ENCODE measurements at places on chromosomes 7 and 10.

- DNase-seq = no peak
These were observed 89.7 kb upstream of the RET start for GRCh38 chr10:42987121-42987541.

DNA sequence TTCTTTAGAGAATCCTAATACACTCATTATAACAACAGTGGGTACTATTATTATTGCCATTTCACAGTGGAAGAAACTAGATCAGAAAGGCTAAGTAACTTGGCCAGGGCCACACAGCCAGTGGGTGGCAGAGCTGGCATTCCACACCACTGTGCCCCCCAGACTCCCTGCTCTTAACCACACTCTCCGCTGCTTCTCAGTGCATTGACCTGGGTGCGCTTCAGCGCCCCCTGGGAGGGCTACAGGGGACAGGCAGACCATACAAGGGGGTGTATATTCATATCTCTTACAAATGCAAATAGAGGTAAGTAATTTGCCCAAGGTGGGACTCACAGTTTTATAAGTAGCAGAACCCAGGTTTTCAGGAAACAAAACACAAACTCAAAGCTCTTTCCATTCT lies 77.0 kb upstream of the NMT2 start:
- DNase-seq = no peak

- DNase-seq = no peak
These were observed 453.7 kb upstream of the LRRTM3 start for GRCh38 chr10:66472156-66472555.

DNA sequence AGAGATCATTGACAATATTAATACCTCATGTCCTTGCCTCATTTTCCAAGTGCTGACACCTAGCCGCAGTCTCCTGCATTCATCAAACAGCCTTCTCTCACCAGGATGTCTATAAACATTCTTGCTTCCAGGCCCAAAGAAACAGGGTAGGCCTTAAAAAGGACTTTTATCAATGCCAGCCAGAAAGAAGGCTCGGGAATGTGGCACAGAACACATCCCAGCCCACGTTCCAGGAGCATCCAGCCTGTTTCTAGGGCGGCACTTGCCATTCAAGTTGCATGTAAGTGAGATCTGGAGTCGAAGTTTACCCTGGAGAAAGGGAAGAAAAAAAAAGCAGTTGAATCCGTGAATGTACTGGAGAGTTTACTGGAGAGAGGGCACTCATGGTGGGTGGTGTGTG lies 1083.1 kb downstream of the KCNMA1 start:
- no peak for DNase-seq

DNA sequence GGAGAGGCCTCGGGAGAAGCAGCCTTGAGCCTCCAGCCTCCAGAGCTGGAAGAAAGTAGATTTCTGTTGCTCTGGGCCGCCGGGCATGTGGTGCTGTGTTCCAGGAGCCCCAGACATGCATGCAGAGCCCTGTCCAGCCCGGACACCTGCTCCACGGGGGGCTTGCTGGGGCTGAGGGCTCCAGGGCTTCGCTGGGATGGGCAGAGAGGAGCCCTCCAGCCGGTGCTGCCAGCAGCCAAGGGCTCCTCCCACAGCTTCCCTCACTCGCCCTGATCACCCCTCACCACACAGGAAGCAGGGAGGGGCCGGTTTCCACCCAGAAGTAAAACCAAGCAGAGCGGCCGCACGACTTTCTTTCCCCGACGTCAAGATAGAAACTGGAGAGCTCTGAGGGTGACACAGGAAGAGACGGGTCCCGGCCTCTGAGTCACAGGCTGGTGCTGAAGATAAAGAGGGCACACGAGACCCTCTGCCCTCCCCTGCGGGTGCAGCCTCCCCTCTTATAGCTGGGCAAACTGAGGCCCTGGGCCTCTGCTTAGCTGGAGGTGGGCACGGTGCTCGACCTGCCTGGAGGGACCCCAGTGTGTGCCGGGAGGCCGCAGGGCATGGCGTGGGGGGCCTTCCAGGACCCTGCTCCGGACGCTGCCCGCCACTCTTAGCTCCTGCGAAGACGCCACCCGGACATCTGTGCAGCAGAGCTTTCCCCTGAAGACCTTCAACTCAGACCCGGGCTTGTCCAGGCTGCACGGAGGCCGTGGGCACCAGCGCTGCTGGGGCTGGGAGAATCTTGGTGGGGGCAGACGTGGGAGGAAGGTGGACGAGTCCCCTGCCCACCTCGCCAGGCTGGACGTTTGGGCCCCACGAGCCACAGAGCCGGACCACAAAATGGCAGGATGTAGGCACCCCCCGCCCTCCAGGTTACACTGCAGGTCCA lies 31.1 kb downstream of the ADAP1 start:
- peak; percentile 87 for DNase-seq

DNA sequence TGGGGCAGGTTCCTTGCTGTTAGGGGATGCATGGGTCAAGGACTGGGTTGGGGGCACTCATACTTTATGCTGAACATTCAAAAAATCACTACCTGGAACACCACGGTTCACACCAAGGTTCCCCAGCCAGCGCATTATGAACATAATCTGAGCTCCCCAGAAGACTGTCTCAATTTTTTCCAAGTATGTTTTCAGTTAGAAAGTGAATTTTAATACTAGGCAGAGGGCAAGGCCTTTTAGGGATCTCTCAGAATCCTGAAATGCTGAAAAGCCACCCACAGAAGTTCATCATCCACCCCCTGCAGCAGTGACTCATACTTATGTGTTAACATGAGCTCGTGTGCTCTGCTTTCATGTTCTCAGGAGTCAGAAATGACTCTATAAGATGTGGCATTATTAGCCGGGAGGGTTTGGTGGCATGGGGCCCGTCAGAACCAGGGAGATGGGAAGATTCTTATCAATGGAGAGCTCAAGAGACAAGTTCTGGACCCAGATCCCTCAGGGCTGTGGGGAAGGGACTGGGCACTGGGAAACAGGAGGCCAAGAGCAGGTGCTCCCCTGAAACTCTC lies 185.2 kb upstream of the ITGB1 start:
- peak; percentile 34 for DNase-seq

DNA sequence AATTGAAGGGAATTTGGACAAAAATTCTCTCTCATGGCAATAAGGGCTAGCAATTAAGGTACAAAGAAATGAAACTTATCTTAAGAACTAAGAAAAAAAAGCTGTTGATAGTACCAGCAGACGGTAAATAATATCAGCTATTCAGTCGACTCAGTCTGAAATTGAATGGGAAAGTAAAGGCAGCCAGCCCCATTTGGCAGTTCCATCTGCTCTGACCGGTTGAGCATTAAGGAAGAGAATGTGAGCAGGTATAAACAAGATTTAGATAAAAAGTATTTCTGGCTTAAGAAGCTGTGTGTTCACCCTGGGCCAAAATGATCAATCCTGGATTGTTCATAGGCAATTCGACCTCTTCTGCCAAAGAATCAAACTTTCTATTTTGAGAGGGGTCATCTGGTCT lies 154.6 kb upstream of the NPVF start:
- DNase-seq = no peak

DNA sequence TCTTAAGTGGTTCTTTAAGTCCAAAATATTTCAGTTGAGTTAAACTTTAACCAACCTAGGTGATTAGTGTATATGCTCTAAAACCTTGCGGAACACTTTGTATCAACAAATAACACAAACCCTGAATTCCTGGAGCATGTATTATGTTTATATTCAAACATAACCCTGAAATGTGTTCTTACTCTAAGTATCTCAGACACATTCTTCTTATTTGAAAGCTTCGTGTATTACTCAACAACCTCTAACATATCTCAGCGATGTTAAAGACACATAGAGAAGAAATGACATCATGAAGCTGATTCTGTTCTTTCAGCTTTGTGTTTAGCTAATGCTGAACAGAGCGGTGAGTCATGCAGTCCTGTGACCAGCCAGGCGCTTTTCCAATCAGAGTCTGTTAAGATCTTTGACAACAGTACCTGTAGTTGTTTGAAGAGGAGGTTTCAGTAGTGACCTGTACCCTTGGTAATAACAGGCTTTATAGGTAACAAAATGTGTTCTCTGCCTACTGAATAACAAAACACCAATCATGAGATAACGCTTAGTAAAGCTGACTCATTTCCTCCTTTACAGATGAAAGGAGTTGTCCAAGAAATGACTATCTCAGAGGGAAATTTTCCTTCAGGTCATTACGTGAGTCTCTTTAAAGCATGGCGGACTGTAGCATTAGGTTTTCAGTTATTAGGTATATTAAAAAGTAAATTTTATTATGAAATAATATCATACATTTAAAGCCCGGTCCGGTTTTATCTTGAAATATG lies 67.3 kb upstream of the KLF6 start:
- DNase-seq = peak; percentile 68

DNA sequence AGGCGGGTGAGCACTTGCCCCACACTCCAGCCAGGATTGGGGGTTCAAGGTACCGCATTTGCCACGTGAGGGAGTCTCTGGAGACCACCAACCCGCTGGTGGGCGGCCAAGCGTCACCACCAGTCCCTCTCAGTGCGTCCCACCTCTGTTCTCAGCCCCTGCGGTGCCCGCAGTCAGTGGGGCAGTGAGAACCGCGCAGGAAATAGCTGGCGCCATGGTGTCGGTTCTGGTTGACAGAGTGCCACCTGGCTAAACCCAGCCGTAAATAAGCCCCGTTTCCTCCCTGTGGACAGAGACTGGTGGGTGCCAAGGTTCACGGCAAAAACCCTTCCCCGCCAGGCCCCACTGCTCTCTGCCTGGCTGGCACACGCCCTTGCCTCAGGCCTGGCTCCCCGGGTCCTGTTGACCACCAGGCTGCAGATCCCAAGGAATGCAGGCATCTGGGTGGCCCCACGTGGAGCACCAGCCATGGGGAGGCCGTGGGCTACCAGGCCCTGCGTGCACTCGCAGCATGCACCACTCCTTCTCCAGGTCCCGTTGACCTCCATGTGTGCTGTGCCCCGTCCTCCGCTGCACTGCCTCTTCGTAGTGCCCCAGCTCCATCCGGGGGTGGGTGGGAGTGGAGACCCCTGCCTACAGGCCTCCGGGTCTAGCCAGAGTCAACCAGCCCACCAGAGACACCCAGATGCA lies 140.0 kb downstream of the LHPP start:
- no peak for DNase-seq

DNA sequence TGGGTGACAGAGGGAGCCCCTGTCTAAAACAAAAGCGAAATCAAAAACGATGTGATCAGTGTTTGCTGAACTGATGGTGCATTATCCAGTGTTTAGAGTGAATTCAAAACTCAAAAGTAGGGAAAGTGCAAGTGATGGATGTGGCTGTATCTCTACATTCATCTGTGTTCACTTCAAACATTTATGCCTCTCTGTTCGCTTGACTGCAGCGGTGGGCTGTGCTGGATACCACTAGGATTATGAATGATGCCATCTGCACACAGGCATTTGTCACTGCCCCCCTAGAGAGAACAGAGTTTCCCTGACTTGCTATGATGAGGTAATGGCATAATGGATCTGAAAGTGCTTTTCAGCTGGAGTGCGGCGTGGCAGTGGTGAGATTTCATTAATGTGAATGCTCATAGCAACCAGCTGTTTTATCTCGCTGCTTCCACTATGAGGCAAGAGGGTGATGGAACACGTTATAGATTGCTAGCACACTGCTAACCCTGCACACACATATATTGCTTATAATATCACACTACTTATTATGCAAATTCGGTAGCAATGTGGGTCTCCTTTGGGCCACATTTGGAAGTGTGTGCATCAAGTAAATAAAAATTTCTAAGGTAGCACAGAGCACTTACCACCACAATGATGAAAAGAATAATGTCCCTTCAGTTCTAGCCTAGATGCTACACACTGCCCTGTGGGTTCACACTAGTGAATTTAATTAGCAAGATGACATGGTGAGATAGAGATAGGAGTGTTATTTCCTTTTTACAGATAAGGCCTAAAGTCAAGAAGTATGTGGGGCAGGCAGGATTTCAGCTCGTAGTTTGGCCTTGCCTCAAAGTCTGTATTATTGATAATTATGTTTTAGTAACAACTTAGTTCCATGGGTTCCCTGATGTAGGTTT lies 164.7 kb downstream of the CAMK1D start:
- DNase-seq = no peak

GRCh38 chr7:44222074-44222473 lies 21.3 kb downstream of the YKT6 start:
- DNase-seq = no peak

GRCh38 chr7:158676171-158676840 lies 28.3 kb downstream of the NCAPG2 start:
- no peak for DNase-seq

GRCh38 chr10:42738679-42739078 lies 43.9 kb upstream of the BMS1 start:
- no peak for DNase-seq

- no peak for DNase-seq
These were observed 62.8 kb downstream of the PKD1L1 start for GRCh38 chr7:47885309-47885986.

DNA sequence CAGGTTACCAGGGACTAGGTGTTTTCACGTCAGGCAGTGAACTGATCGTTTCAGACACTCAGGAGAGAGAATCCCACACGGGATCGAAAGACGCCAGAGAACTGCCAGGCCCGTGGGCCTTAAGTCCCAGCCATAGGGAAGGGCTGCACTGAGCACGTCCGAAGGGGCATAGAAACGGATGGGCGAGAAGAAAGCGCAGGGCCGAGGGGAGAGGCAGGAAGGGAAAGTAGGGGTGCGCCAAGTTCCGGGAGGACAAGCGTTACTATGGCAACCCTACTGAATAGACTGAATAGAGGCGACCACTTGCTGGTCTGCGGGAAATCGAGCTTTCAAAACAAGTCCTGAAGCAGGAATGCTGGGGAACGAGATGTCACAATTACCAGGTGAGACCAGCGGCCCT lies 421.3 kb upstream of the NUPR2 start:
- DNase-seq = no peak

GRCh38 chr7:137771679-137772078 lies 75.1 kb downstream of the DGKI start:
- no peak for DNase-seq

DNA sequence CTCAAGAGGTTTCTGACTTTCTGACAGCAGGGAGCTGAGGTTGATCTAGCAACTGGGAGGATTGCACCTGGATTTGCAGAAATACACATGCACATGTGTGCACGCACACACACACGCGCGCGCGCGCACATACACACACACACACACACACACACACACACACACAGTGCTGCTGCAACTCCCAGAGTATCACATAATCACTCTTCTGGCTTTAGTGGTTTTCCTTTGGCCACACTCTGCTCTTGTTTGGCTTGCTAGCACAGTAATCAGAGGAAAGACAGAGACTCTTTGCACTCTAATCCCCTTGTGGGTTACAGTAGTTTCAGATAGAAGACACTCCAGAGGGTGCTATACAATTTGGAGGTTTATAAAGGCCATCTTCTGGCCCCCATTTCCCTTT lies 705.0 kb downstream of the AUTS2 start:
- no peak for DNase-seq

GRCh38 chr10:105806-106205 lies 29.4 kb upstream of the ZMYND11 start:
- no peak for DNase-seq

DNA sequence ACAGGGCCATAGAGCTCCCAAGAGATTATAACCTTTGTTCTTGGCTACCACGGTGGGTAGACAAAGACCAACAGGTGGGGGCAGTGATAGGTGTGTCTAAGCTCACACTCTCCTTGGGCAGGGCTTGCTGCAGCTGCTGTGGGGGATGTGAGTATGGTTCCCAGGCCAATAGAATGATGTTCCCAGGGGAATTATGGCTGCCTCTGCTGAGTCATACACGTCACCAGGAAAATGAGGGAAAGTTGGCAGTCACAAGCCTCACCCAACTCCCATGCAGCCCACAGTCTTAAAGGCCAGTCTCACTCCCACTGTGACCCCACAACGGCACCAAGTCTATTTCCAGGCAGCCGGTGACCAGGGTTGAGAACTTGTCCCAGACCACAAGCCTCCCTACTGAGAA lies 453.4 kb upstream of the PODXL start:
- no peak for DNase-seq

GRCh38 chr7:26167303-26167934 lies 15.4 kb downstream of the NFE2L3 start:
- DNase-seq = no peak

- DNase-seq = no peak
These were observed 98.6 kb downstream of the ARID5B start for GRCh38 chr10:62000037-62000603.
